Activated T-helper 1 cell treated with Interleukin-2 at 50 U/mL for 16 hours (primary cell): ENCODE measurements at places on chromosomes 7 and 10.

DNA sequence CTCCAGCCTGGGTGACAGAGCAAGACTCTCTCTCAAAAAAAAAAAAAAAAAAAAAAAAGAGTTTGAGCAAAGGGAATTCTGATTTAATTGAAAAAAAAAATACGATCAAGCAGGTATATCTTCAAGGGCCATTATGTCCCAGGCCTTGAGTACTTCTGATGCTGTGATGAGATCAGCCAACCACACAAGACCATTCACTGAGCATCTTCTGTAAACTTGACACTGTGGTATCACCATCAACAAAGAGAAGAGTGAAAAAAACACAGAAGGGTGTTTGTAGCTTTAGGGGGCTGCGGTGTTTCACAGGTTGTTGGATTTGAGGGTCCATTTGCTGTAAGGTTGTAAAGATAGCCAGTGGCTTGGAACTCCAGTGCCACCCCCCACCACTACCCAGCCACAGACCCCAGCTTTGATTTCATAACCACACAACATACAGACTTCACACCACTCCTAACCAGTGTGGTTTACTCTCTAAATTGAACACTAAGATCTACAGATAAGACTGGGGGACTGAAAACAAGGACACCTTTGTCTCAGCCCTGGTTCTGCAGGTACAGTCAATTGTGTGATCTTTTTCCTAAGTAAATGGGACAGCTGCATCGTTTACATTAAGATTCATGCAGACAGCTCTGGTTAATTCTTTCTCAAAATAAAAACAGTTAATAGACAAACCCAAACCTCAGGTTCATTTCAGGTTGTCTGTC, 66.4 kb downstream of the CDC123 start:
- DNase-seq, result no peak

DNA sequence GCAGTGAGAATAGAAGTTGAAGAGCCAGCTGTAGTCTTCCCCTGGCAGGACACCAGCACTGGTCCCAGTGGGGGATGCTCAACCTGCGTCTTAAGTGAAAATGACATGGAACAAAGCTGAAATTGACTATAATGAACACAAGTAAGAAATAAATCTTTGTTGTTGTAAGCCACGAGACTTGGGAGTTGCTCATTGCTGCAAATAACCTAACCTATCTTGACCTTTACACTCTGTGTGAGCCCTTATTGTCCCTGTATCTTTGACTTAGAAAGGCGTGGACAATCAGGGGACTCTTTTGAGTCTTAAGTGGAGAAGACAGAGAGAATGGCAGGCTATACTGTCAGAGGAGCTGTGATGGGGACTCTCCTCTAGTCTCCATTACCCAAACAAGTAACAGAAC, 16.9 kb downstream of the ZC3HAV1L start:
- no peak for DNase-seq

GRCh38 chr7:2666155-2666554, 21.8 kb upstream of the AMZ1 start:
- no peak for DNase-seq

DNA sequence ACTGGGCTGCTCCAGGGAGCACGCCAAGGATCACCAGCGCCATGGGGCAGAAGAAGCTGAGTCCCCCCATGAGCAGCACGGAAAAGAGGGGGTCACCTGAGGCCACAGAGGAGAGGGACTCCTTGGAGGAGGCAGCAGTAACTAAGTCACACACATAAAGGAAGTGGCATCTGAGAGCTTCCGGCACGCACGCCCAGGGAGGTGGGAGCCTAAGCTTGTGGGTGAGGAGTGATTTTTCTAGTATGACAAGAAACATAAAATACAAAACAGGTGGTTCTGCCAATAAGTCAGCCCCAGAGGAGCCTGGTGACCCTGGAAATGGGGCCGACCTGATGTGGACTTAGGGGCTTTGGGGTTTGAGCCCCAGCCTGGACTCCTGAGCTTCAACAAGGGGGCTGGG, 60.8 kb downstream of the CARD11 start:
- DNase-seq, result peak; percentile 30

DNA sequence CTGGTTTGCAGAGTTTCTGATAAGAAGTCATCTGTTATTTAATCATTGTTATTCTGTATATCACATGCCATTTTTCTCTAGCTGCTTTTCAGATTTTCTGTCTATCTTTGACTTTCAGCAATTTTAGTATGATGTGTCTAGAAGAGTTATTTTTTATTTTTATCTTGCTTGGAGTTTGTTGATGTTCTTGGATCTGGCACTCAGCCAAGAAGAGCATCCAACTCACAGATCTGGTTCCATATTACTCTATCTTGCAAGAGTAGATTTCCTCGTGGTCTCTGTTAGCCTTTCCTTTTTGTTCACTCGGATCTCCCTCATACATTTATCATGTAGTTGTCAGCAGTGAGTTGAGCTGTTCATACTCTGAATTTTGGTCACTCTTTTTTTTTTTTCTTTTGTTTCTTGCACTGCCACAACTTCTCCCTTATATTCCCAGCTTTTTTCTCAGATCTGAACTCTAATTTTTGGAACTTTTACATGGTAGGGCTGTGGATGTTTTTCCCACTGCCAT, 54.8 kb upstream of the CALCR start:
- DNase-seq, result no peak

- no peak for DNase-seq
These were observed 248.8 kb upstream of the PTN start for GRCh38 chr7:137592232-137592896.

DNA sequence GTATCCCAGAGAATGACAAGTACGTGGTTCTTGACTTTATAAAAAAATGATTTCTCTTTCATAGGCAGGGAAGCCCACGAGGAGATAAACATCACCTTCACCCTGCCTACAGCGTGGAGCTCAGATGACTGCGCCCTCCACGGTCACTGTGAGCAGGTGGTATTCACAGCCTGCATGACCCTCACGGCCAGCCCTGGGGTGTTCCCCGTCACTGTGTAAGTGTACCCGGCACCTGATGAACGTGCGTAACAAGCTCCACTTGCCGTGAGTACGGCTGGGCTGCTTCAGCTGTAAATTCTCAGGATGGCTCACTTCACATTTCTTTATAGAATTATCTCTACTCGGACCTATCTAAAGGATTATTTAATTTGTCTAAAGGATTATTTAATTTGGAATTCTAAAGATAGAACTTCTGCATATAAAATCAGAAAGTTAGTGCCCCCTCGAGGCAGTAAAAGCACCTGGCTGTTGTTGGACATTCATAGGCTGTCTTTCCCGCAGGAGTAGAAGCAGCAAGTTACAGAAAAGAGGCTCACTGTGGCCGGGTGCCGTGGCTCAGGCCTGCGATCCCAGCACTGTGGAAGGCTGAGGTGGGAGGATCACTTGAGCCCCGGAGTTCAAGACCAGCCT, 27.6 kb downstream of the TMEM248 start:
- DNase-seq, result no peak

DNA sequence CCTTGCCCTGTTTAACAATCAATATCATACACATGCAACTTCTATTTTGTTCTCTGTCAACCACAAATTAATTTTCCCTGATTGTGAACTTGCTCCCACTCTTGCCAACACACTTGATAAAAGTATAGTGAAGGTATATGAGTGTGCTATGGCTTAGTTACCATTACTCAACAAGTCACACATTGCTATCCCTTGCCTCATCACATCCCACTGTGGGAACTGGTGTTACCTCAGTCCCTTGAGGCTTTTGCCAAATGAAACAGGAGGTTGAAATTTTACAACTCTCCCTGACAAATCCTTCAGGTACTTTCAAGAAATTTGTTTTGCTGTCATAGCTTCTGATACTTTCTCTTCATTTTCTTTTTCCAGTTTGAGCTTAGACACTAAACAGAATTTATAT, 472.5 kb upstream of the SEMA3D start:
- DNase-seq, result no peak

GRCh38 chr10:1650542-1651269, 86.6 kb downstream of the ADARB2 start:
- DNase-seq, result no peak
